ENCODE measurements at places on chromosomes 12 and 14. TPM values are rescaled to one million over a fixed set of nuclear protein-coding genes. Genes with fewer than 3 reads are reported as not detected.

GRCh38 chr12:116298578-116298977 is 21.1 kb upstream of the MED13L start:
- DNase-seq: no peak
- no peak overlapping the region for H3K27ac ChIP-seq
- H3K27me3 ChIP-seq: no peaks in the 10 kb centered on the region
- H3K36me3 ChIP-seq: no peaks in the 10 kb centered on the region
- H3K4me1 ChIP-seq: peaks cover 13% of the 10 kb centered on the region

PKP2 gene
- 1.9 TPM for total RNA-seq

CEP128 gene
- 6.1 TPM for total RNA-seq

- DNase-seq: no peak
- H3K27me3 ChIP-seq: no peaks in the 10 kb centered on the region
- H3K4me1 ChIP-seq: no peaks in the 10 kb centered on the region
- no peak overlapping the region for H3K27ac ChIP-seq
- H3K36me3 ChIP-seq: no peaks in the 10 kb centered on the region
Measured at GRCh38 chr14:70401643-70402042, 15.2 kb downstream of the SYNJ2BP start.

TSPAN8 gene
- total RNA-seq: 11.2 TPM

CLEC6A gene
- 2.0 TPM for total RNA-seq

DNA sequence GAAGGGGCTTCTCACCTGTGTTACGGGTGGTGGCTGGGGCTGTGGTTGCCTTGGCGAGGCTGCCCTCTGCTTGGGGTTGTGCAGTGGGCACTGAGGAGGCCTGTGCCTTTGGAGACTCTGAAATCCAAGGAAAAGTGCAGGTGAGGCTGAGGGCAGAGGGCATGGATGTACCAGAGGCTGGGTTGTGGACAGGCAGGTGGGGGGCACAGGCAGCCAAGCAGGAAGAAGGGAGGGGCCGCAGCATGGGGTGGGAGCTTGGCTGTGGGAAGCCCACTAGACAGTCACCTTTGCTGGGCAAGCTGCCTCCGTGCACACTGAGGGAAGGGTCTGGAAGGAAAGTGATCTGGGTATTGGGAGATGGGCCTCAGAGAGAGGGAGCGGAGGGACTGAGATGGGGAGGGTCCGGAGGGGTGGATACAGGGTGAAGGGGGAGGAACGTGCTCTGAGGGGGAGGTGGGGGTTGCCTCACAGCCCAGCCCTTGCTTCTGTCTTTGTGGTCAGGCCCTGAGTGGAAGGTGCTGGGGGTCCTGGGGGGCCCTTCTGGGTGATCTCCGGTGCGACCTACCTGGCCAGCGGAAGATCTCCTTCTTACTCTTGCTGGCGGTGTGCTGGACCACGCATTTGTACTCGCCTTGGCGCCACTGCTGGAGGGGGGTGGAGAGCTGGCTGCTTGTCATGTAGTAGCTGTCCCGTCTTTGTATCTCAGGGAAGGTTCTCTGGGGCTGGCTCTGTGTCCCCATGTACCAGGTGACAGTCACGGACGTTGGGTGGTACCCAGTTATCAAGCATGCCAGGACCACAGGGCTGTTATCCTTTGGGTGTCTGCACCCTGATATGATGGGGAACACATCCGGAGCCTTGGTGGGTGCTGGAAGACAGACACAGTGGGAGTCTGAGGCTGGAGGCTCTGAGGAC is 318.7 kb downstream of the TMEM121 start:
- H3K4me3 ChIP-seq: no peak overlapping the region
- DNase-seq: peak; percentile 35

TMEM121 gene
- 1.5 TPM for total RNA-seq

GPR65 gene
- total RNA-seq: 7.7 TPM

TMTC1 gene
- total RNA-seq: 37.4 TPM

WNT1 gene
- not detected for total RNA-seq

SOAT2 gene
- not detected for total RNA-seq

GRCh38 chr12:122875590-122876220 is 20.2 kb downstream of the VPS37B start:
- H3K4me3 ChIP-seq: no peak overlapping the region
- peaks cover 3% of the 10 kb centered on the region for H3K36me3 ChIP-seq
- H3K27ac ChIP-seq: no peak overlapping the region
- peaks cover 77% of the 10 kb centered on the region for H3K4me1 ChIP-seq

- no peaks in the 10 kb centered on the region for H3K36me3 ChIP-seq
- H3K27me3 ChIP-seq: no peaks in the 10 kb centered on the region
- DNase-seq: no peak
- peaks cover 29% of the 10 kb centered on the region for H3K4me1 ChIP-seq
- H3K4me3 ChIP-seq: no peak overlapping the region
Measured at GRCh38 chr12:14846876-14847580, 3.7 kb upstream of the ART4 start.

KTN1 gene
- total RNA-seq: 179 TPM

TRIM9 gene
- total RNA-seq: 0.32 TPM

DNA sequence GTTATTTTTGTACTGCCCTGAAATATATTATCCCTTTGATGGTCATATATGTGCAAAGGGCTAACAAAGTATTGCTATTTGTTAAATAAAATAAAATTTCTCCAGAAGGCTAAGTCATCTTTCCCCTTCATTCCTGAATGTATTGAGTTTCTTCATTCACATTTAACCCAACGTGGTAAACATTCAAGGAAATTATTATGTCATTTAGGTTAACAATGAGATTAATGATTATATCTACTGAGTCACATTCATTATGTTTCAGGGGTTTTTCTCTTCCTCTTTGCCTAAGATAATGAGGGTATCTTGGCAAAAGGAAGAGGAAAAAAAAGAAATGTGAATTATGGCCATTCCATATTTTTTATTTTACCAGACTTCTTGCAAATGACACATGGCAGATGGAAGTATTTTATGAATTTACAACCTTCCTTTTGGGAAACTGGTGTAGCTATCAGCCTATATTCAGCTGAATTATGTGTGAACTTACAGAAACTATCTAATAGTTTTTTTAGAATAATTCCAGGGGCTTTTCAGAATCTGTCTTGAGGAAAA is 27.2 kb downstream of the TSPAN8 start:
- no peak overlapping the region for H3K4me3 ChIP-seq
- no peaks in the 10 kb centered on the region for H3K27me3 ChIP-seq
- no peak for DNase-seq
- peaks cover 8% of the 10 kb centered on the region for H3K4me1 ChIP-seq
- H3K27ac ChIP-seq: no peak overlapping the region

SDS gene
- total RNA-seq: 2.4 TPM

BCL2L2 gene
- 53.0 TPM for total RNA-seq

GRCh38 chr14:88750413-88750812 is 42.3 kb downstream of the EML5 start:
- no peak overlapping the region for H3K4me3 ChIP-seq
- DNase-seq: no peak
- no peaks in the 10 kb centered on the region for H3K27me3 ChIP-seq
- no peak overlapping the region for H3K27ac ChIP-seq

DNA sequence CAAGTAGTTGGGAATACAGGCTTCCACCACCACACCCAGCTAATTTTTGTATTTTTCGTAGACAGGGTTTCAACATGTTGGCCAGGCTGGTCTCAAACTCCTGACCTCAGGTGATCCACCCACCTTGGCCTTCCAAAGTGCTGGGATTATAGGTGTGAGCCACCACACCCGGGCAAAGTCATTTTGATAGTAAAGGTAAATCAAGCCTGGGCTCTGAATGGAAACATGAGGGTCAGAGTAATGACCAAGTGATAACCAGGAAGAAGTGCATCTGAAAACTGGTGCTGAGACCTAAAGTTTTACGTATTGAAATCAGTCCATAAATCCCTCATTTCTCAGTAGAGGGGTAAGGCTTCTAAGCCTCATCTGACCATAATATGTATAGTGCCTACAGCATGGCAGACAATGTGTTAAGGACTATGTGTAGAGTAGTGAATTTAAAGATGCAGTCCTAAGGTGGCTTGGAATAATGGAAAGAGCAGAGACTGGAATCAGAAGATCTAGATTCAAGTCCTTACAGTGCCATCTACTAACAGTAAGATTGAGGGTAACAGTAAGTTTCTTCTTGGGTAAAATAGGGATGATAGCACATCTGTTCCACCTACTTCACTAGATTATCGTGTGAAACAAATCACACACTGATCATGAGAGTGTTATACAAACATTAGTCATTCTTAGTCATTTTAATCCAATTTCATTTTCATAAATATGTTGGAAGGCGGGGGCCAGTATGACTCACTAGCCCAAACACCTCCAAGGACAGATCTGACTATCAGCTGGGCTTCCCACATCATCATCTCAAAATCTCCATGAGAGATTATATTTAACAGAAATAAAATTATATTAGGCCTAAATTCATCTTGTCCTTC is 11.2 kb downstream of the MAP4K5 start:
- H3K4me3 ChIP-seq: no peak overlapping the region
- H3K27me3 ChIP-seq: no peaks in the 10 kb centered on the region
- H3K4me1 ChIP-seq: peaks cover 37% of the 10 kb centered on the region
- no peak for DNase-seq
- no peaks in the 10 kb centered on the region for H3K36me3 ChIP-seq

GRCh38 chr12:52884526-52885293 is 20.2 kb downstream of the KRT8 start:
- no peaks in the 10 kb centered on the region for H3K36me3 ChIP-seq
- H3K27me3 ChIP-seq: peaks cover 7% of the 10 kb centered on the region
- H3K27ac ChIP-seq: no peak overlapping the region
- peak; percentile 90 for DNase-seq

LRP1 gene
- 261 TPM for total RNA-seq

DNA sequence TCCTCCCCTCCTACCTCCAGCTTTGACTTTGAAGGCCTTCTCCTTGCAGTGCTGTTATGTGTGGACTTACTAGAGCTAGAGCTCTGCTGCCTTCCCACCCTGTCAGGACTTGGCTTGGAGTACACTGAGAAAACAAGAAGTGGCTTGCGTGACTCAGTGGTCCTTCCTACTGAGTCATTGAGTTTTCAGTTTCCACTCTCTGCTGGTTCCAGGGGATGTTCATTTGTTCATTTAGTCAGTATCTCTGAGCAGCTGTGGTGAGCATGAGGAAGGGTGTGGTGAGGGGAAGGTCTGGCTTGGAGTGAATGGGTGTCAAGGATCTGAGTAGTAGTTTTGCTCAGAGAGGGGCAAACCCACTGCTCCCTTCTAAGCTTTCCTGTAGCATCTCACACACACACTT is 17.2 kb upstream of the ELK3 start:
- H3K27ac ChIP-seq: no peak overlapping the region
- DNase-seq: no peak
- no peak overlapping the region for H3K4me3 ChIP-seq
- H3K4me1 ChIP-seq: no peaks in the 10 kb centered on the region

EML5 gene
- total RNA-seq: 2.3 TPM

GARIN6 gene
- not detected for total RNA-seq

GRCh38 chr12:65695113-65695865 is 129.0 kb upstream of the HMGA2 start:
- no peaks in the 10 kb centered on the region for H3K27me3 ChIP-seq
- peak; percentile 72 for DNase-seq
- no peaks in the 10 kb centered on the region for H3K4me1 ChIP-seq

GRCh38 chr14:68284834-68285233 is 465.3 kb downstream of the RAD51B start:
- H3K4me1 ChIP-seq: peaks cover 34% of the 10 kb centered on the region
- no peak for DNase-seq
- no peaks in the 10 kb centered on the region for H3K36me3 ChIP-seq
- H3K27ac ChIP-seq: peak overlapping the region; percentile 75

GRCh38 chr12:131735153-131735456 is 24.2 kb downstream of the SFSWAP start:
- no peak overlapping the region for H3K4me3 ChIP-seq
- no peaks in the 10 kb centered on the region for H3K4me1 ChIP-seq
- no peaks in the 10 kb centered on the region for H3K27me3 ChIP-seq
- H3K36me3 ChIP-seq: peaks cover 70% of the 10 kb centered on the region

- H3K27me3 ChIP-seq: no peaks in the 10 kb centered on the region
- peak; percentile 85 for DNase-seq
- peaks cover 27% of the 10 kb centered on the region for H3K4me1 ChIP-seq
- peak within 1 kb of the TSS; percentile 75 for H3K4me3 ChIP-seq
Measured at GRCh38 chr12:123150744-123151456, at the start of gene PITPNM2. Gene PITPNM2, minus strand, starts transcription at chr12:123151090. Its CDS starts 116,500 bp downstream, at chr12:123034590.

CRADD gene
- 17.1 TPM for total RNA-seq

- H3K27ac ChIP-seq: peak overlapping the region; percentile 55
- peak; percentile 67 for DNase-seq
- peaks cover 17% of the 10 kb centered on the region for H3K4me1 ChIP-seq
- H3K27me3 ChIP-seq: no peaks in the 10 kb centered on the region
- H3K4me3 ChIP-seq: no peak overlapping the region
- H3K36me3 ChIP-seq: no peaks in the 10 kb centered on the region
Measured at GRCh38 chr12:12398026-12398859, 41.4 kb downstream of the BORCS5 start.

DNA sequence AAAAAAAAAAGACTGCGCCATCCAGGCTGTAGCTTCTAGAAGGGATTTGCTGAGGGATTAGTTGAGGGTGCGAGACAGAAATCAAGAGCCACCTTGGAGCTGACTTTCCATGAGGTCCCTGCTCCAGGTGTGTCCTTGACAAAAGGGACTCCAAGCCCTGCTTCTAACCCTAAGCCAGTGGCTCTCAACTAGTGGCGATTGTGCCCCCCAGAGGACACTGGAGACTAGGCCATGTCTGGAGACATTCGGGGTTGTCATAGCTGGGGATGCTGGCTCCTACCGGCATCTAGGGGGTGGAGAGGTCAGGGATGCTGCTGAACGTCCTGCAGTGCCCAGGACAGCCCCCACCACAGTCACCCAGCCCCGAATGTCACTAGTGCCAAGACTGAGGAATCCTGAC is 40.6 kb downstream of the SPRING1 start:
- no peak overlapping the region for H3K4me3 ChIP-seq
- no peaks in the 10 kb centered on the region for H3K36me3 ChIP-seq
- no peak overlapping the region for H3K27ac ChIP-seq
- no peak for DNase-seq

DNA sequence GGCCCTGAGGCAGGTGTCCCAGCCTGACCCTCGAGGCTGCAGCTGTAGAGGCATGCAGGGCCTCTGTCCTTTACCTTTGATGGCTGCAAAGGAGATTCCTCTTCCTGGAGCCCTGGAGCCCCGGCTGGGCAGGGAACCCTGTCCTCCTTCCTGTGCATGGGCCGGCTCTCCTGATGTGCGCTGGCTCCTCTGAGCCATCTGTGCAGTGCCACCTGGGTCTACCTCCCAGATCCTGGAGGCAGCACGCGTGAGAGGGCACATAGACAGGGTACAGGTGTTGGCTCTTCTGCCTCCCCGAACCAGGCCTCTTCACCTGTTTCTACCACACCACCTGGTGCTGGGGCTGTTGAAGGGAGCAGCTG is 115.1 kb downstream of the BEGAIN start:
- no peaks in the 10 kb centered on the region for H3K36me3 ChIP-seq
- H3K4me3 ChIP-seq: no peak overlapping the region
- DNase-seq: no peak
- H3K27ac ChIP-seq: no peak overlapping the region
- H3K4me1 ChIP-seq: no peaks in the 10 kb centered on the region

- no peak overlapping the region for H3K4me3 ChIP-seq
- H3K27me3 ChIP-seq: no peaks in the 10 kb centered on the region
- H3K36me3 ChIP-seq: peaks cover 16% of the 10 kb centered on the region
- no peak for DNase-seq
- peaks cover 8% of the 10 kb centered on the region for H3K4me1 ChIP-seq
- H3K27ac ChIP-seq: no peak overlapping the region
Measured at GRCh38 chr12:6884539-6884938, 11.4 kb upstream of the SPSB2 start.

GRCh38 chr12:29743801-29744200 is 39.9 kb downstream of the TMTC1 start:
- H3K4me1 ChIP-seq: no peaks in the 10 kb centered on the region
- no peak overlapping the region for H3K4me3 ChIP-seq
- H3K36me3 ChIP-seq: no peaks in the 10 kb centered on the region
- H3K27ac ChIP-seq: no peak overlapping the region
- no peak for DNase-seq
- no peaks in the 10 kb centered on the region for H3K27me3 ChIP-seq

Measured in upper lobe of right lung (tissue), 1 donor.